ENCODE measurements at places on chromosomes 1 and 21.

DNA sequence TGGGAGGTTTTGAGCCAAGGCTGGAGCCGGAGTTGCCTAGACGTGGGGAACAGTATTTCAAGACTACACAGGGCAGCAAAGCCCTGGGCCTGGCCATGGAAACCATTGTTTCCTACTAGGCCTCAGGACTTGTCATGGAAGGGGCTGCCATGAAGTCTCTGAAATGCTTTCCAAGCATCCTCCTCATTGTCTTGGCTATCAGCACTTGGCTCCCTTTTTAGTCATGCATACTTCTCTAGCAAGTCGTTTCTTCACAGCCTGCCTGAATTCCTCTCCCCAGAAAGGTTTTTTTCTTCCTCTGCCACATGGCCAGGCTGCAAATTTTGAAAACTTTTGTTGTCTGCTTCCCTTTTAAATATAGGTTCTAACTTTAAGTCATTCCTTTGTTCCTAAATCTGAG lies 406.6 kb upstream of the TMPRSS15 start:
- no peak for DNase-seq

- no peak for DNase-seq
These were observed 56.5 kb downstream of the GALNT2 start for GRCh38 chr1:230123280-230124185.

DNA sequence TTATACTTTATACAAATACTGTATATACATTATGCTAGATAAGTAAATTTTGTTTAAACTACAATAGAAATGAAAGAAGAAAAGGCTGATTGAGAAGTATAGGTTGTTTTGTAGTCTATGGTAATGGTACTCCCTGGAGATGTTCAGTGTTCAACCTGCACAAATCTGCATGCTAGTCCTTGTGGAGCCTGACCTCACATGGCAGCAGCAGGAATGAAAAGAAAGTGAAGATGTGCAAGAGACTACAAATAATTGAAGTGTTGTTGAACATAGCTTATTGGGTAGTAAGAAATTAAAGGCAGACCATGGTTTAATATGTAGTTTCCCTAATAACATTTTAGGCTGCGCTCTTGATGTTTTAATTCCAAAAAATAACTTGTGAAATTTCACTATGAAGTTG lies 201.2 kb downstream of the TGFB2 start:
- DNase-seq: no peak

- DNase-seq: no peak
These were observed 7.7 kb upstream of the CD5L start for GRCh38 chr1:157849229-157849875.

DNA sequence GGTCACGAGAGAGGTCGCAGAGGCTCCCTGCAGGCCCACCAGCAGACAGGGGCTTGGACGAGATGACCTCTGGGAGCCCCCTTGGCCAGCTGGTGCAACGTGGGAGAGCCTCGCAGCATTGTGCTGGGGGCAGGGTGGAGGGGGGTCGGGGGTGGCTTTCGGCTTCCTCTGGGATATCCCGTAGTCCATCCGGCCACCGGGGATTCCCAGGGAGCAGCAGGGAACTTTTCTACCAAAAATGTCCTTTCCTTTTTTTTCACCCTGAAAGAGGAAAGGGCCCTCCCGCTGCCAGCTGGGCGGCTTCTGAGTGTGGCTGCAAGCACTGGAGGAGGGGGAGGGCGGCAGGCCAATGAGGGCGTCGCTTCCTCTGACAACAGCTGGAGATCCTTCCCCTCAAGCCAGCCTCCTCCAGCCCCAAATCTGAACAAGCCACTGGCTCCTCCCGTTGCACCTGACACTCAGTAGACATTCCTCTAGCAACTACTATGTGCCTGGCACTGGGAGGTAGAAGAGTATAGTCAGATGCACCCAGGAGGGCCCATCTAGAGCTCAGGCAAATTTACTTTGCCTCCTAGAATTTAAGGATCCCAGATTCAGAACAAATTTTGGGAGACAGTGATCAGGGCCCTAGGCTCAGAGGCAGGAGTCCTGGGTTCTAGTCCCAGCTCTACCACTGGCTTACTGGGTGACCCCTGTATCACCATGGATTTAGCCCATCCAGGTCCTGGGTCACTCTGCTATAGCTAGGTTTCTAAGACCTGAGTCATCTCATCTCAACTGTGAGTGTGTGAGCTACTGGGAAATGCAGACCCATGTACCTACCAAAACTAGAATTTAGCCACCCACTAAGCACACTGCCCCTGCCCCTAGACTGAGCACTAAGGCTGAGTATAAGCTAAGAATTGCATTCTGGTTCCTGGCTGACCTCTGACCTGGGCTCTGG lies 2.7 kb downstream of the MOB3C start:
- DNase-seq: no peak

GRCh38 chr1:209416039-209416438 lies 167.5 kb upstream of the CAMK1G start:
- DNase-seq: no peak

DNA sequence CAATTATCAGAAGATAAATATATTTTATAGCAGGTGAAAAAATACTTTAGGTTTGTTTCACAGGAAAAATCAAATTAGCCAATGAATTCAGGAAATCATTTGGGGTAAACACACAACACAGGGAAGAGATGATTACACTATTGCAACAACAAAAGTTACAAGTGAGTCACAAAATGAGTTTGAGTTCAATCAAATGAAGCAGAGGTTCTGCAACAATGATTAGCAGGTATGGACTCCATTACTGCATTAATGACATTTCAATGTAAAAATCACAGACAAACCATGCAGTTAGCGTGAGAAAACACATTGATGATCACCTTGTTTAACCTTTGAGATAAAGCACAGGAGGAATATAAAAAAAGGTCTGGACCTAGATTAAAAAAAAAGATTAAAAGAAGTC lies 9.7 kb downstream of the ADGRL4 start:
- no peak for DNase-seq

- DNase-seq: no peak
These were observed 462.7 kb downstream of the CAMTA1 start for GRCh38 chr1:7247791-7248548.

Data from stimulated activated CD8-positive, alpha-beta memory T cell treated with anti-CD3 and anti-CD28 coated beads, Interleukin-4, amount 100 ng/mL, for 1 hour (primary cell).